CD4-positive, alpha-beta T cell treated with Interleukin-12 subunit alpha and Interleukin-12 subunit beta, for 1 hour (primary cell): ENCODE measurements at places on chromosomes 11 and 22.

- DNase-seq = no peak
Observed at GRCh38 chr22:36296690-36297089, 43.8 kb downstream of the APOL1 start.

GRCh38 chr22:29121124-29121523 lies 48.3 kb downstream of the KREMEN1 start:
- no peak for DNase-seq

GRCh38 chr11:93468290-93468689 lies 74.9 kb downstream of the SMCO4 start:
- DNase-seq = no peak

GRCh38 chr11:76588455-76589325 lies 81.9 kb downstream of the LRRC32 start:
- DNase-seq = peak; percentile 32

DNA sequence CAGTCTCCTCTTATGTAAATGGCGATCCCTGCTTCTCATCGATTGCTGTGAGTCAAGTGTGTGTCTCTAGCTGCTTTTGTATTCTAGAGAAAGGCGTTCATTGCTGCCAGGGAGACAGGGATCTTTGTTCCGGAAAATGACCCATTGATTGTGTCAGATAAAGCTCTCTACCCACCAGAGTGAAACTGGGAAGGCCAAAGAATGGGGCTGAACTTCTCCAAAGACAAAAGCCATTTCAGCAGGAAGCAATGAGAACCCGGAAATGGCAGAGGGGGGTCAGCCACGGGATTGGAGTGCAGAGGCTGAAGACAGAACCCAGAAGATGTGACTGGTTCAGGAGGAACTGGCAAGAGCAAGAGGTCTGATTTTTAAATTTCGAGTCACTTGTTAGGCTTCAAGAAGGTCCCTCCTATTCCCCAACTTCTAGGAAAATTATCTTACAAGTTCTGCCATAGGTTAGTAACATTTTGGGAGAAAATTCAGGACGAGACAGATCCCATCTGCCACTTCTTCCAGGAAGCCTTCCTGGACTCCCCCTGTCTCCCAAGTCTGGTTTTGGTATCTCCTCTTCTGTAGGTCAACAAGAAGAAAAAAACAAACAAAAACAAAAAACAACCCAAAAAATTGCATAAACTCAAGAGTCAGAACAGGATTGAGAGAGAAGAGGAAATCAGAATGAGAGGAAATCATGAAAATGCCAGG lies 110.6 kb downstream of the NECTIN1 start:
- no peak for DNase-seq

DNA sequence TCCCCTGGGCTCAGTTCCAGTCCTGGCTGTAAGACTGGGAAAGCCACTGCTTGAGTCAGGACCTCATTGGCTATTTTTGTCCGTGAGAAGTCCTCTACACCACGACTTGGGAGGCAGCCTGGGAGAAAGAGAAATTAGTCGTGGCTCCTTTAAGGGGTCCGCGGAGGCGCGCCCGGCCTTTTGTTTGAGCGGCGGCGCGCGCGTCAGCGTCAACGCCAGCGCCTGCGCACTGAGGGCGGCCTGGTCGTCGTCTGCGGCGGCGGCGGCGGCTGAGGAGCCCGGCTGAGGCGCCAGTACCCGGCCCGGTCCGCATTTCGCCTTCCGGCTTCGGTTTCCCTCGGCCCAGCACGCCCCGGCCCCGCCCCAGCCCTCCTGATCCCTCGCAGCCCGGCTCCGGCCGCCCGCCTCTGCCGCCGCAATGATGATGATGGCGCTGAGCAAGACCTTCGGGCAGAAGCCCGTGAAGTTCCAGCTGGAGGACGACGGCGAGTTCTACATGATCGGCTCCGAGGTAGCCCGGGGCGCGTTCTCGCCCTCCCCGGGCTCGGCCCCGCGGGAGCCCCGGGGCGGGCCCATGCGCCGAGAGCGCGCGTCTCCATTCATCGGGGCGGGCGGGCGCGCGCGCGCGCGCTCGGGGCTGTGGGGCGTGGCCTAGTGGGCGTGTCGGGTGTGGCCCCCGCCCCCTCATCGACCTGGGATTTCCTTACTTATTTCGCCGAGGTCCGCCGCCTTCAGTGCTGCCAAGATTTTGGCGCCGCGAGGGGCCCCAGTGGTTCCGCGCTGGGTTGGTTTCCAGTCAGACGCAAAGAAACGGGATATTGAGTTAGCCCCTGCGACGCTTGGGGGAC lies at the start of gene SMARCB1:
SMARCB1 (plus strand) TSS at position 215 of the 848 bp plus-strand sequence; CDS start at position 419, 204 bp downstream.
- peak; percentile 93 for DNase-seq
